Ovary (tissue), 10 donors: ENCODE measurements at places on chromosomes 1 and 21.

- no peak for DNase-seq
These were observed 47.7 kb upstream of the USP24 start for GRCh38 chr1:55262822-55263221.

- no peak for DNase-seq
These were observed 1.7 kb downstream of the DCAF8 start for GRCh38 chr1:160260406-160261382.

DNA sequence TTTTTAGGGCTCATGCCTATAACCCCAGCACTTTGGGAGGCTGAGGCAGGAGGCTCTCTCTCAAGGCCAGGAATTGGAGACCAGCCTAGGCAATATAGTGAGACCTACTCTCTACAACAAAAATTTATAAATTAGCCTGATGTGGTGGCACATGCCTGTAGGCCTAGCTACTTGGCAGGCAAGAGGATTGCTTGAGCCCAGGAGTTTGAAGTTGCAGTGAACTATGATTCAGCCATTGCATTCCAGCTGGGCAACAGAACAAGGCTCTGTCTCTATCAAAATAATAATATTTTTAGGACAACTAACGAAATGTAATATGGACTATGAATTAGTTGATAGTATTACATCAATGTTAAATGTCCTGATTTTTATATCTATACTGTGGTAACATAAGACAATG, 68.8 kb upstream of the ARID1A start:
- no peak for DNase-seq

DNA sequence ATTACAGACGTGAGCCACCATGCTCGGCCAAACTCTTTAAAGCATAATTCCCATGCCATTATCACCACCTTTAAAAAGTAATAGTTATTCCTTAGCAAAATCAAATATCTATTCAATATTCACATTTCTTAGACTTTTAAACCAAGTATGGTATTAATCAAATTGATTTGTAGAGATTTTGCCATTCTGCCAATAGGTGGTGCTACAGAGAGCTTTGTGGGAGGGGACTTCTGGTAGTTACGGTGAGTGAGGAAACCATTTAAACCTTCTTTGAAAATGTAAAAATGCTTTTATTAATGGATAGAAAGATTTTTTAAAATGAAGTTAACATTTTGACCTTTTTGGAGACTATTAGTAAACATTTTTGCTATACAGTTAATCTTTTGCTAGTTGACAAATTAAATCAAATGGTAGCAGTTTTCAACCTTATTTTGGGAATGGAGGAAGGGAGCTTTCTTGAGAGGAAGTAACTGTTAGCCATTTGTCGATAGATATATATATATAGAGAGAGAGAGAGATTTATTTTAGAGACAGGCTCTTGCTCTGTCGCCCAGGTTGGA, 19.3 kb downstream of the IARS2 start:
- no peak for DNase-seq

- DNase-seq = no peak
These were observed 3.4 kb downstream of the GDAP2 start for GRCh38 chr1:117925981-117926380.

- DNase-seq = no peak
These were observed 20.7 kb upstream of the KIF1B start for GRCh38 chr1:10189659-10190058.

GRCh38 chr1:185608177-185608576, 126.0 kb upstream of the HMCN1 start:
- DNase-seq = no peak

DNA sequence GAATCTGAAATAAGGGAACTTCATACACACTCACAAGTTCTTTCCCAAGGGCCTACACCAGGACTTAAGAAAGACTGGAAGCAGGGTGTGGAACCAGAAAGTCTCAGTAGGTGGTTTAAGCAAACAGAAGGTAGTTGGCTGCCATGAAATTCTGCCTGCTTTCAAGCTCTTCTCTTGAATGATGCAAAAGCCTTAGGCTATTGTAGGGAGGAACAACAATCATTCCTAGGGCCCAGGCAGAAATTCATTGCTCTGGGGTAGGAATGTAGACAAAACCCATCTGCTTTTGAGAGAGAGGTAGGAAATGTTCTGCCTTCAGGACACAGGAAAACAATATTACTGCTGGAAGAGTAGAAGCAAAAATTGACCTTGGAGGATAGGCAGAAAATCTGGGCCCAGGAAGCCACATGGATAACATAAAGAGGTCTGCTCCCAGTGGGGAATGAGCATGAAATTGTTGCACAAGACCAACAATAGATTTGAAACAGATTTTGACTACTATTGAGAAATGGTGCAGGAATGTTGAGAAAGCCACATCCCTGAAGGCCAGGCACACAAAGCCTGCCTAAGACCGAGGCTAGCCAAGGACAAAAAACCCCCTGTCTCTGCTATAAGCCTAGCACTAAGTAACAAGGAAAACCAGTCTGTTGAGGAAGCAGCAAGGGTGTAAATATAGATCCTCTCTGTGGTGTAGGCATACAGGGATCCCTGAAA, 22.7 kb upstream of the SFT2D2 start:
- DNase-seq = no peak
